ENCODE measurements at places on chromosomes 3 and 15. TPM values are rescaled to one million over a fixed set of nuclear protein-coding genes. Genes with fewer than 3 reads are reported as not detected.

- peaks cover 16% of the 10 kb centered on the region for H3K4me1 ChIP-seq
- no peak overlapping the region for H3K27ac ChIP-seq
Measured at GRCh38 chr15:56247266-56247665, 3.6 kb upstream of the RFX7 start.

GRCh38 chr3:151432616-151433372 lies 28.1 kb downstream of the IGSF10 start:
- no peak overlapping the region for H3K27ac ChIP-seq
- H3K27me3 ChIP-seq = no peaks in the 10 kb centered on the region
- no peak overlapping the region for H3K4me3 ChIP-seq
- DNase-seq = no peak
- H3K36me3 ChIP-seq = no peaks in the 10 kb centered on the region

The ACOX2 gene
- polyA plus RNA-seq = 0.20 TPM

DNA sequence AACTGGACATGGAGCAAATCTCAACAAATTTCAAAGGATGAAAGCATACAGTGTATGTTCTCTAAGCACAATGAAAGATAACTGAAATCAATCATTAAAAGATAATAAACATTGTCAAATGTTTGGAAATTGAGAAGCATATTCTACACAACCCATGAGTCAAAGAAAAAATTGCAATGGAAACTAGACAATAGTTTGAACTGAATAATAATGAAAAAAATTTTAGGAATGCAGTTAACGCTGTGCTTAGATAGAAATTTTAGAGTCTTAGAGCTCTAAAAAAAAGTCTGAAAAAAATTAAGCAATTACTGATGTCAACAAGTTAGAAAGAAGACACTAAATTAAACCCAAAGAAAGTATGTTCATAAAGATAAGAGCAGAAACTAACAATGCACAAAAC lies 15.5 kb downstream of the RABL3 start:
- DNase-seq = no peak
- H3K27ac ChIP-seq = no peak overlapping the region
- no peak overlapping the region for H3K4me3 ChIP-seq
- H3K36me3 ChIP-seq = no peaks in the 10 kb centered on the region
- no peaks in the 10 kb centered on the region for H3K4me1 ChIP-seq
- H3K27me3 ChIP-seq = no peaks in the 10 kb centered on the region

All from keratinocyte (primary cell).